ENCODE measurements at places on chromosomes 11 and 22. TPM values are rescaled to one million over a fixed set of nuclear protein-coding genes. Genes with fewer than 3 reads are reported as not detected.

GRCh38 chr22:25582946-25583345, 18.5 kb downstream of the GRK3 start:
- DNase-seq, result no peak

- DNase-seq, result no peak
Measured at GRCh38 chr22:17949642-17950473, 74.5 kb downstream of the MICAL3 start.

- DNase-seq, result no peak
Measured at GRCh38 chr11:66039765-66040164, 9.2 kb downstream of the GAL3ST3 start.

DNA sequence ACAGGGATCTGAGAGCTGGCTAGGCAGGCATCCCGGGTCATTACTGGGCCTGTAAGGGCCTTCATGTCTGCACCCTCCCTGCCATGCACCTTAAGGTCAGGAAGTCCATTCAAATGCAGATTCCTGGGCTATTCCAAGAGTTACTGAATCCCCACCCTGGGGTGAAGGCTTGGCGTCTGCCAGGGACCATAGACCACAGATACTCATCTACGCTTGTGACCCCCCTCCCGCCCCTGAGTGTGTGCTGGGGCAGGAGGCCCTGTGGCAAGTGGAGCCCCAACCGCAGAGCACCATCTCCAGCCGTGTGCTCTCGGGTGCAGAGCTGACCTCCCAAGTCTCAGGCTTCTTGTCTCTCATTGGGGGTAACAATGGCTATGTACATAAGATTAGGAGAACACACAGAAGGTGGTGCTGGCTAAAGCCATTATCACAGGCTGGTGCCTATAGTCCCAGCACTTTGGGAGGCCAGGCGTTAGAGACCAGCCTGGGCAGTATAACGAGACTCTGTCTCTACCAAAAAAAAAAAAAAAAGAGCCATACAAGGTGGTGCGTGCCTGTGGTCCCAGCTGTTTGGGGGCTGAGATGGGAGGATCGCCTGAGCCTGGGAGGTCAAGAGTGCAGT, 19.1 kb upstream of the KCNQ1OT1 start:
- no peak for DNase-seq

GRCh38 chr11:63512816-63513215, 6.9 kb downstream of the LGALS12 start:
- no peak for DNase-seq

GRCh38 chr11:116221351-116221750, 551.4 kb downstream of the BUD13 start:
- no peak for DNase-seq

Gene AP5B1
- 7.2 TPM for total RNA-seq

Gene CARD10
- 9.6 TPM for total RNA-seq

Gene PKDREJ
- under 0.01 TPM for total RNA-seq

DNA sequence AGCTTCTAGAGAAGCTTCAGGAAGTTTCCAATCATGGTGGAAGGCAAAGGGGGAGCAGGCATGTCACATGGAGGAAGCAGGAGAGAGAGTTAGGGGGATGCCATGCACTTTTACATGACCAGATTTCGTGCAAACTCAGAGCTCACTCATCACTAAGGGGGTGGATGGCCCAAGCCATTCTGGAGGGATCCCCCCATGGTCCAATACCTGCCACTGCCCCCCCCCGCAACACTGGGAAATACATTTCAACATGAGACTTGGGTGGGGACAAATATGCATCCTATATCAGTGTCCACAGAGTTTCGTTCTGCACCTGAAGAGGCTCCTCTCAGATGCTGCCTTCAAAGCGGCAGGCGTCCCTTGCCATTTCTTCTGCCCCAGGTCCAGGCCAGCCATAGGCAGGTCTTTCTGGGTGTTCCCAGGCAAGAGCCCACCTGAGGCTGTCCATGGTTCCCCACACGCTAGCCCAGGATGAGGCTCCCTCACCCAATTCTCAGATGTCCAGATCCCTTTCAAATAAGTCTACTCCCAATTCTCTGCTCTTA, 1344.3 kb downstream of the TBC1D22A start:
- DNase-seq, result no peak

Gene FGF4
- not detected for total RNA-seq

- no peak for DNase-seq
Measured at GRCh38 chr11:72468289-72468688, 34.0 kb upstream of the CLPB start.

Gene TCN1
- 0.48 TPM for total RNA-seq

DNA sequence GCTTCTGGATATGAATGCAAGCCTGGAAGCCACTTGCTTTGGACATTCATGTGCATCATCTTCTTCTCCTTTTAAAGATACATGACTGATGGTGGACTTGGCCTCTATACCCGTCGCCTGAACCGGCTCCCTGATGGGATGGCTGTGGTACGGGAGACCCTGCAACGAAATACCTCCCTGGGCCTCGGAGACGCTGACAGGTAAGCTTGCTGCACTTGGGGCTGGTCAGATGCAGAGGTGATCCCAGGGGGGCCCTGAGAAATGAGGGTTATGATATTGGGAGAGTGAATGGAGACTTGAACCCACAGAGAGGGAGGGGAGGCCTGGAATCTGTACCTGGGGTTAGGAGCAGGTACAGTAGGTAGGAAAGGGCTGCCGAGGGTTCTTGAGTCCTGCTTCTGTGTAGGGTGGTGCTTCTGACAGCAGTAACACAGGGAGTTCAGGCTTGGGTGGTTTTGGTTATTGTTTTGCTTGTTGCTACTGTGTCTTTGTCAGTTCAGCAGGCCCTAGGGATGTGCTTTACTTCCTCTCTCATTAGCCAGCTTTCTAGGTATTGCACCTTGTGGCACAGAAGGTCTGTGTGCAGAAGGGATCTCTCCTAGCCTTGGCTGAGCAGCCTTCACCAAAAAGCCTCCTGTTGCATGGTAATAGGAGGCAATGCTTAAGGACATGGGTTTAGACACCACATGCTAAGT, 176.1 kb downstream of the DBX1 start:
- DNase-seq, result no peak

GRCh38 chr11:128271401-128271800, 316.0 kb downstream of the ETS1 start:
- DNase-seq, result no peak

DNA sequence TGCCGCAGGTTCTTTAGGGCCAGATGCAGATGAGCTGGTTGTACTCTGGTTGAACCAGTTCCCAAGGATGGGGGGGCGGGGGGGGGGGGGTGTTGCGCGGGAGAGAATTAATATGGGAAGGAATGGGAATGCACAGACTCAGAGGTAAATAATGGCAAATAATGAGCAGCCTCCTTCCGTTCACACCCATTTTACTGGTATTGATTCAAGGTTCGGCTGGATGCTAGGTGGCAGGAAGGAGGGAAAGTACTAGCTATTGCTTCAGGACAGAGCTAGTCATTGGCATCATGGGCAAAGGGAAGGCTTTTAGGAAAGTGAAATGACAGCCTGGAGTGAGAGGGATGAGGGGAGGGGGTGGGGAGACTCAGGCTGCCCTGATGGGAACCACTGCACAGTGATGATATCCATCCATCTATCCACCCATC, at the start of gene VSTM5:
Gene VSTM5 (minus strand): TSS at position 25 of the 425 bp plus-strand sequence. CDS start 116 bp downstream, outside the sequence.
- no peak for DNase-seq

DNA sequence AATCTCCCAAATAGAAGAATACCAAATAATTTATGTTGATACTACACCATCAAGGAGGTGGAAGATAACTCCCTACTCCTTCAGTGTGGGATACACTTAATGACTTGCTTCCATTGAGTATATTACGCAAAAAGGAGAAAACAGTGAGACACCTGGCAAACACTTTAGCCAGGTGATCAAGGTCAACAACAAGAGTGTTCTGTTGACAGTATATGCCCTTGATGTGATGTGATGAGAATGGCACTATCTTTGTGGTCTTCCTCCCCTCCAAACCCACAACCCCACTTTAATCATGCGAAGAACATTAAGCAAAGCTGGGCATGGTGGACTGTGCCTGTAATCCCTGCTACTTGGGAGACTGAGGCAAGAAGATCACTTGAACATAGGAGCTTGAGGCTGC, 26.0 kb downstream of the MAPK1 start:
- DNase-seq, result no peak

Gene MIAT
- total RNA-seq, result 0.77 TPM

- no peak for DNase-seq
Measured at GRCh38 chr11:101509922-101510321, 73.9 kb downstream of the TRPC6 start.

GRCh38 chr22:35400501-35400790, 506 bp downstream of the MCM5 start:
- no peak for DNase-seq

DNA sequence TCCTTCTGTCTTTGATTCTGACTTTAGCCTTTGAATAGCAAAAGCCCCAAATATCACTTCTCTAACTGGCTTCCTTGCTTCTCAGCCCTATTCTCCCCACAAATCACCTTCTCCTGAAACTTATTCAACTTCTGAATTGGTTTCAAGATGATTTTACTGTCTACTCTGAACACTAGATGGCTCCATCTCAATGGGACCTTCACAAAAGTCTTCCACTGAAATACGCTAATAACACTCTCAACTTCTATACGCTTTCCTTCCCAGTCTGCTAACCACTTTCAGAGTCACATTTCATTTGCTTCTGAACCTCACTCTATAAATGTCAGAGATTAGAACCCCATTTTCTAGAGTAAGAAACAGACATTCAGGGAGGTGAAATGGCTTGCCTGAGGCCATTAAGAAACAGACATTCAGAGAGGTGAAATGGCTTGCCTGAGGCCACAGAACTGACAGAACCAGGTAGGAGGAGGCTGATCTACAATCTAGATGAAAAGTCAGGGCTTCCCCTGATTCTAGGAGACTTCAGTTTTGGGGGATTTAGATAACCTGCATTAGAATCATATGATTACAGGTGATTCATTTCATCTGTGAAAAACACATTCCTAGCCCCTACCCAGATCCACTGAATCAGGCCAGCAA, 20.6 kb downstream of the MORC2 start:
- DNase-seq, result no peak

DNA sequence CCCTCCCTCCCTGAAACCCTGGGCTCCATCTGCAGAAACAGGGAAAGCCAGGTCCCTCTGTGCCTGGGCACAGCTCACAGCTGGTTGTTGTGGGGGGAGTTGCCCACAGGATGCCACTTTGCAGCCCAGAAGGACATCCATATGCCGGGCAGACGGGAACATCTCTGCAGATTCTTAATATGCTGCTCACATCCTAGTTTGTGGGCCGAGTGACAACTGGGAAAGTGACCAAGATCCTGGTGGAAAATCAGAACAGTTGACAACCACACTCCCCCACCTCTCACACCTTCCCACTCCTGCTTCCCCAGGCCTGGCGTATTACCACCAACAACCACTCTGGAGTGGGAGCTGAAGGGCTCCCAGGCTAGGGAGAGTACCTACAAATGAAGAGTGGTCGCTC, 7.3 kb upstream of the SCGB1A1 start:
- DNase-seq, result no peak

DNA sequence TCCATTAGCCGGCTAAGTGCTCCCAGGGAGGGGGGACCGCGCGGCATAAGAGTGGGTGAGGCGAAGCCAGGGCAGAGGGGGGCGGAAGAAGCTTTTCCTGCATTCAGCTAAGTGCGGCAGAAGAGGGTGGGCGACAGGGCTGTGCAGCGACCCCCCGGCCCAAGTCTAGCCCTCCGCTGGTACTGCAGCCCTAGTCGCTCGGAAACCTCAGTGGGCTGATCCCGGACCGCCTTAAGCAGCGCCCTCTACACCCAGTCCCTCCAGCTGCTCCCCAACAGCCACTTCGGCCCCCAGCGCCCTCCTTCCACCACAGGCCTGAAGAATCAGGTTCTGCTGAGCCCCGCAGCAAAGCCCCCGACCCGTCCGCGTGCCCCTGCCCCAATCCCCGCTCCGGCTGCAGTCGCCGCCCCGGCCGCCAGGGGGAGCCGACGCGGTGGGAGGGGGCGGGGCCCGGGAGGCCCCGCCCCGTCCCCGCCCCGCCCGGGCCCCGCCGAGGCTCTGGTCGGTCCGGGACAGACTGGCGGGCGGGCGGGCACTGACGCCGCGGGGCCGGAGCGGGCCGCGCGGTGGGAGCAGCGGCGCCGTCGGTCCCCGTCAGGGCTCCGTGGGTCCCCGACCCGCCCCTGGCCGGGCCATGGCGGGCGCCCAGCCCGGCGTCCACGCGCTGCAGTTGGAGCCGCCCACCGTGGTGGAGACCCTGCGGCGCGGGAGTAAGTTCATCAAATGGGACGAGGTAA, at the start of gene PLCB3:
Gene PLCB3 (plus strand): TSS at position 515 of the 737 bp plus-strand sequence. CDS start 120 bp downstream, at position 635.
- DNase-seq, result no peak

- no peak for DNase-seq
Measured at GRCh38 chr11:827897-828192, at the start of gene CRACR2B. CRACR2B (plus strand) TSS chr11:827919; CDS start chr11:828608, 689 bp downstream.

Gene TMEM45B
- total RNA-seq, result 1.3 TPM

Gene PSMA1
- 104 TPM for total RNA-seq

Gene SERPIND1
- total RNA-seq, result 2.2 TPM

DNA sequence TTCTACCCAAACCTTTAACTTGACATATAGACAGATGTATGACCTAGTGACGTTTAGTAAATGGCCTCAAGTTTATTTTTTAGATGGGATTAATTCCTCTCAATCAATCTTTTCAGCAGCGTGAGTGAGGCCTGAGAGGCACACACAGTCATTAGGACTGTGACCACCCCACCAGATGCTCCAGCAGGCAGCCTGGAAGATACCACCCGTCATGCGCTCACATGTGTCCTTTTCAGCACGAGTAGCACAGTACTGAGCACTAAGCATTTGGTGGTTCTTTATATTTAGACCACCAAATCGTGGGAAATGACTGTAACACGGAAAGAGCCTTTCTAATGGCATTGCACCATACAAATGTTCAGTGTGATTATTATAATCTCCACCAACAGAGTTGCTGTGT, 354.6 kb upstream of the DDI1 start:
- DNase-seq, result no peak

GRCh38 chr11:17015627-17016126, 1.5 kb upstream of the PLEKHA7 start:
- DNase-seq, result no peak

Gene PRG2
- not detected for total RNA-seq

Gene OR51B5
- 0.56 TPM for total RNA-seq

Gene SERPINH1
- 289 TPM for total RNA-seq

Gene TTC17
- 88.5 TPM for total RNA-seq

GRCh38 chr22:43843783-43844530, 18.4 kb downstream of the SULT4A1 start:
- no peak for DNase-seq

Gene BCO2
- total RNA-seq, result 2.9 TPM

Gene LARGE1
- total RNA-seq, result 29.9 TPM

GRCh38 chr11:69436041-69436982, 45.2 kb upstream of the LINC01488 start:
- no peak for DNase-seq

- no peak for DNase-seq
Measured at GRCh38 chr11:63868399-63869064, 29.6 kb downstream of the MARK2 start.

GRCh38 chr11:13315517-13316432, 38.2 kb downstream of the BMAL1 start:
- no peak for DNase-seq

GRCh38 chr22:40512426-40513136, 123.9 kb downstream of the MRTFA start:
- peak; percentile 38 for DNase-seq

GRCh38 chr11:126598344-126599216, 243.1 kb downstream of the ST3GAL4 start:
- no peak for DNase-seq

GRCh38 chr11:16526947-16527346, 170.6 kb upstream of the SOX6 start:
- no peak for DNase-seq

GRCh38 chr22:24728790-24729637, 45.5 kb downstream of the PIWIL3 start:
- DNase-seq, result peak; percentile 34
